ENCODE measurements at places on chromosomes 2 and 18.

GRCh38 chr2:108935271-108935741 is 53.7 kb downstream of the EDAR start:
- no peak for DNase-seq

DNA sequence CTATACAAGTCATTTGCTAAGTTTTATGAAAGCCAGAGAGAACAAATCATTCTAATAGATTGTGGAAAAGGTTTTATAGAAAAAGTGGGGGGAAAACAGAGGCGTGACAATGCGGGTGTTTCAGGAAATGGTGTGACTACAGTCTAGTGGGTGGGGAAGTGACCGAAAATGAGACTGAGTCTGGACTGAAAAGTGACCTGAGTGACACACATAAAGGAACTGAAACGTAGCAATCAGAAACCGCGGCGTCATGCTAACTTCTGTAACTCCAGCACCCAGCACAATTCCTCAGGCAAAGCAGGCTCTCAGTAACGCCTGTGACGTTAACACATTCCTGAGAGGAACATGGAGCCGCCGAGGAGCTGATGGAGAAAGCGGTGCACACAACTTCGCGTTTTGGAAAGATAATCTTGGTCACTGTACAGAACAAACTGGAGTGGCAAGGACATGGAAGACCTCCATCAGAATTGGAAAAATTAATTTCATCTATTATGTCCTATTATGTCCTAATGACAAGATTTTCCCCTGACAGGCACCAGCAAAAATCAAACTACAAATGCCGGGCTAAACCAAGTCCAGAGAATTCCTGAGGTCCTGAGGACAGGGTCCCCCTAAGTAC is 1.4 kb upstream of the CD226 start:
- peak; percentile 91 for DNase-seq

DNA sequence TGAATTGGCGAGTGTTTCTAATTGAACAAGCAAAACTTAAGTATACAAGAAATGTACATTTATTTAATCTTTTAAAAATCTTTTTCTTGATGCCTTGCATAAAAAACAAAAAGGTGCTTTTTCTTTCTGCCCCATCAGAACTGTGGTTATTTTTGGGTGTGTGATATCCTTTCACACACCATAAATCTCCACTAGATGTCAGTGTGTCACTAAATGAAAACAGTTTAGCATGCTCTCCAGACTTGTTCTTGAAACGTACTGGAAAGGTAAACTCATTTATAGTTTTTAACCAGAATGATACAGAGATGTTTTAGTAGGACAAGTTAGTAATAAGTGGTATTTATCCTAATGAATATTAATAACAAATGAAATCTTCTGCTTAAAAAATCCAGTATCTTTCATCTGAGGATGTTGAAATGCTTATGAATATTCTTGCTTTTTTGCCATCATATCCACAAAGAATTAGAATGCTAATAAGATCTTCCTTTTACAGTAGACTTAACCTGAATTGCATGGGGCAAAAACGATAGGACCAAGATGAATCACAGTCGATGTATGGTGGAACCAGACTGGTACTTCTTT is 96.8 kb downstream of the UBE2E3 start:
- peak; percentile 61 for DNase-seq

DNA sequence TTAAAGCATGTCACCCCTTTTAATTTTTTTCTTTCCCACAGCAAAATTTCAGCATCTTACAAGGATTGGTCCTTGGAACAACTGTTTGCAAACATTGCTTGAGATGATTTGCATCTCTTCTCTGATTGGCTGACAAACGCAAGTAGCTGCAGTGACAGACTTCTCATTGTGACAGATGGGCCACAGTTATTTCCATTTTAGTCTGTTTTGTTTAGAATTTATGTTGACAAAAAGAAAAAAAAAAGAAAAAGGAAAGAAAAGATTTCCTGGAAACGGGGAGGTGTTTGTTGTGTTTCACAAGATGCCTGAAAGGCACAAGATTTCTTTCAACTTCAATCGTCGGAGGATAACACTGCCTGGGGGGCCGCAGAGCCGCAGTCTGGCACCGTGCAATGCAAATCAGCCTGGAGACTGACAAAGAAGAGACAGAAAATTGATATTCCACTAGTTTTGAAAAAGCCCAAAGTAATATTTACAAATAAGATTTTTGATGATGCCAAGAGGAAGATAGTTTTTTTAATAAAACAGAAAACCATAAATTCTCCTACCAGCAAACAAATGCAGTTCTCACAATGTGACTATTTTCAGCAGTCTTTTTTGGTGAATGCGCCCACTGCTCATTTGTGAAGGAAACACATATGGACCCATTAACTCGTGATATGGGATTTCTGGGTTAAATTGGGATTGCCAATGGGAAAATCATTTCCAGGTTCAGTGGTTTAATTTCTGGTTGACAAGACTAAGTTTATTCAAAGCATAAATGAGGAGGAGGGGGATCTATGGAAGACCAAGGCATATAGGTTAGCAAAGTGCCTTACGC is 296.2 kb upstream of the SMIM21 start:
- no peak for DNase-seq

DNA sequence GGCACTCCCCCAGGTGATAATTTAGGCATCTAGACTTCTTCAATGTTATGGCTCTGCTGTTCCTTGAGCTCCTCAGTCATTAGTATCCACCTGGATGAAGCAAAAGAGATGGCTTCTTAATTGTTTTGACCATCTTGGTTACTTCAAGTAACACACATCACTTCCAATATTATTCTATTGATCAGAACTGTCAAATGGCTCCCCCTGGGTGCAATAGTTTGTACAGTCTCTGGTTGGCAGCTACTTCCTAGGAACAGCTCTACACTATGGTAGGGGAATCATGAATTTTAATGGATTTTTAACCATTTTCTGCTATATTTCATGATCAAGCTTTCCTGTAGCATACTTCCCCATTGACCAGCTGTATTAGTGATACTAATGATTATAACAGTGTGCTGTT is 157.0 kb downstream of the NYAP2 start:
- DNase-seq: no peak

DNA sequence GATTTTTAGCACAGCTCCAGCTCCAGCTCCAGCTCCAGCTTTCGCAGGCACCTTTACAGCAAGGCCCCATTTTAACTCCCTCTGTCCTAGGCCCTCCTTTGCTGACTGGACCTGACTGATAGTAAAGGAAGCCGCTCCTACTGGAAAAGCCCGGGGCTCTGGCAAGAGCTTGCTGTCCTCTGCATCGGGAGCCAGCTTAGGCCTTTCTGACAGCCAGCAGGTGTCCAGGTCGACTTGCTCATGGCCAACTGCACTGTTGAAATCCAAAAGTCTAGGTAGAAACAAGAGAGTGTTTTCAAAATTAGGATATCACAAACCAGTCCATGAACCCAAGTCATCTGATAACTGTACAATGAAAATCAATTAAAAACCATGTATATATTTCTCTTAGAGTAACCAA is 161.1 kb downstream of the LAMA1 start:
- DNase-seq: no peak

DNA sequence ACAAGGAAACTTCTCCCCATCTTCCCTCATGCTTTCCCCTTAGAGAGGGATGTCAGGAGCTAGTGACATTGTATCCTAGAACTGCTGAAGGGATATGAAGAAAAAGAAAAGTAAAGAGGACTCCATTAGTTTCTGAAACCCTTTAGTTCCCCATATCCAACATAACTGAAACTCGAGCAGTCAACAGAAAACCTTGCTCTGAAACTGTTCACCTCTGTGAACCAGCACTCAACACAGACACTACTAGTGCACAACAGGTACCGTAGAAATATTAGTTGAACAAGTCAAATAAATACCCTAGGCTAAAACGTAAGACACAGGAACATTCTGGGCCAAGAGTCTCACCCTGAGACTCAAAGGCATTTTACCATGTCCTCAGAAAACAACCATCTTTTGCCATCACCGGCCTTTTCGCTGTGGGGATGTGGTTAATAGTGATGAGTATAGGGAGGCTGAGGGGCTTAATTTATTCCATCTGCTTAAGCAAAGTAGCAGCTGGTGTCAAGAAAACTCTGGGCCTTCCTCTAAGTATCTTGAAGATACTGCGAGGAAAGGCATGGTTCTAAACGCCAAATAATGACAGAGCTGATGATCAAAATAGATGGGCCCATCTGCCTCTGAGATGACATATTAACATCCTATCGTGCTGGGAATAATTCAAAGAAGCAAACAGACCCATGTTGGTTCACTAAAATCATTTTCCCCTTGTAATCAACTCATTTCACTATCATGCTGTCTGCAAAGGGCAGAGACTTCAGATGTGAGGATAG is 156.8 kb downstream of the STK39 start:
- no peak for DNase-seq

GRCh38 chr2:38572167-38572566 is 30.6 kb downstream of the HNRNPLL start:
- peak; percentile 33 for DNase-seq

- no peak for DNase-seq
Measured at GRCh38 chr2:209556354-209556961, 132.6 kb downstream of the MAP2 start.

Data from activated CD4-positive, alpha-beta T cell treated with anti-CD3 and anti-CD28 coated beads, Interleukin-10, Interleukin-2, amounts not matched to agents 100 ng/mL and 50 ng/mL, durations not matched to agents 16 hours and 8 hours (primary cell).